ENCODE measurements at places on chromosomes 5 and 9.
A peak's percentile ranks its signal among the peaks of the same experiment; 100 is the strongest.

DNA sequence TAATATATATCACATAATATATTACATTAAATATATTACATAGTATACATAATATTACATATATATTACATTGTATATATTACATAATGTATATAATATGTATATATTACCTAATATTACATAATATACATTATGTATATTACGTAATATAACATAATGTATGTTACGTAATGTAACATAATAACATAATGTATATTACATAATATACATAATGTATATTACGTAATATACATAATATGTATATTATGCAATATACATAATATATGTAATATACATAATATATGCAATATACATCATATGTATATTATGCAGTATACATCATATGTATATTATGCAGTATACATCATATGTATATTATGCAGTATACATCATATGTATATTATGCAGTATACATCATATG is 19.1 kb downstream of the CYLC2 start:
- DNase-seq = no peak

GRCh38 chr5:40171971-40172370 is 507.7 kb upstream of the PTGER4 start:
- no peak for DNase-seq

DNA sequence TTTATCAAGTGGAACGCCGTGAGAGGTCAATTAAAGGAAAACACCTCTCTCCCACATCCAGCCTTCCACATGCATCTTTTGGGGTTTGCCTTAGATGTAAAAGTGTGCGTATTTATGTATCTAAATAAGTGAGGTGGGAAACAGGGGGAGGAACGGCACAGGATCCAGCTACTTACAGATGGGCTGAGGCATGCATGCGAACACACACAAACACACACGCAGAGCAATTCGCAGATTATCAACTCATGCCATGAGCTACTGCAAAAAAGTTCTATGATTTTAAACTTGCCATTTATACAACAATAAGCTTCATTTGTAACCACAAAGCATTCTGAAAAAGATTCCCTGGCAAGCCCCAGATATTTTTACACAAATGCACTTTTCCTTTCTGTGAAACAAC is 242.1 kb downstream of the BNC2 start:
- DNase-seq = no peak

GRCh38 chr5:31939151-31939550 is 235.0 kb downstream of the GOLPH3 start:
- no peak for DNase-seq

GRCh38 chr9:125343518-125344275 is 82.1 kb downstream of the GAPVD1 start:
- no peak for DNase-seq

GRCh38 chr9:4792572-4793458 is at the start of gene RCL1:
TSS of gene RCL1 (plus strand) at chr9:4792944. CDS start at chr9:4793092, 148 bp downstream.
- DNase-seq = peak; percentile 96

DNA sequence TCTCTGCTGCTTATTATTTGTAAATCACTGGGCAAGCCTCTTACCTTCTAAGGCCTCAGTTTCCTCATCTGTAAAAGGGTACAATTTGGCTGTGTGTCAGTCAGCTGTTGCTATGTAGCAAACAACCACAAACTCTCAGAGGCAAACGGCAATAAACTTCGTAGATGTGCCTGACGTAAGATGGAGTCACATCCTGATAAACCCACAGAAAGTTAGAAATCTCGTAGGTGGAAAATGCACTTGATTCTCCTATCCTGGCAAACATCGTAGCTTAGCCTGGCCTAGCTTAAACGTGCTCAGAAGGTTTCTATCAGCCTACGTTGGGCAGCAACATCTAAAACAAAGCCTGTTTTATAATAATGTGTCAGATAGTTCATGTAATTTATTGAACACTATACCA is 35.0 kb upstream of the UNC5A start:
- no peak for DNase-seq

DNA sequence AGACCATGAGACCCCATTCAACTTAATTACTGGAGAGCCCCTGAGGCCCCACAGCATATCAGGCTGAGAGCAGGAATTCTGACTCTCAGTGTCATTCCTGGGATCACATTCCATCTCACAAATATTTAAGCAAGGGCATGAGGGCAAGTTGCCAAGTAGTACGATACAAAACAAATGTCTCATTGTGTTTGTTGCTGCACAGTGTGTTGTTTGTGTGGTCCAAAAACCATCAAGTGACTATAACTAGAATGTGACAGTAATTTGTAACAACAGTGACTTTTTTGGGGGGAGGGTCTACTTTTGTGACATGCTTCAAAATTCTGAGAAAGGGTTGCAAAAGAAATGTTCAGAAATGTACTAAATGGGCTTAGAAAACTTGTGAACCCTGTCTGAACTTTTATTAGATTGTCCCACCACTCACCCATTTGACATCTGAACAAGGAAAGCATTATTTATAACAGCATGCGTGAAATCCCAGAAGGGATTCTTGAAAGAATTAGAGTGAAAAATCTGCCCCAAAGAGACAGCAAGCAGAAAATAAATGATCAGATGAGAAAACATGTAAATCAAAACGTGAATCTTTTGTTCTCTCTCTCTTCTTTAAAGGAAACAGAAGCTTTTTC is 347.0 kb downstream of the NTRK2 start:
- DNase-seq = no peak

DNA sequence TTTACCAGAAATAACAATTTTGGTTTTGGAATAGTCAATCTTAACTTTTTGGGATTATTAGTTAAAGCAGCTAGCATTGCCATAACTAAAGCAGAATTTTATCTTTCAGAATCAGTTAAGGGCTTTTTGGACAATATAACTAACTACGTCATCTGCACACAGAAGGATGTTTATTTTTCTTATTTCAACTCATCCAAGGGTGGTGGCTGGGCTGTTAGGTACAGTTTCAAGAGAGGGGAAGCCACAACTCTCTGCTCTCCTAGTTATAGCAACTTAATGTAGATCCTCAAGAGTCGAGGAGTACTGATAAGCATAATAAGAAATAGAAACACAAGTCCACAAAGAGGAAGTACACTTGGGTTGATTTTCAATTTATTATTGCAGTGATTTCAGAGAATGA is 65.6 kb downstream of the ANKRD55 start:
- DNase-seq = no peak

- peak; percentile 42 for DNase-seq
These were observed 114.4 kb downstream of the TENT4A start for GRCh38 chr5:6827526-6828219.

- no peak for DNase-seq
These were observed 186.7 kb downstream of the DRD1 start for GRCh38 chr5:175257128-175257846.

DNA sequence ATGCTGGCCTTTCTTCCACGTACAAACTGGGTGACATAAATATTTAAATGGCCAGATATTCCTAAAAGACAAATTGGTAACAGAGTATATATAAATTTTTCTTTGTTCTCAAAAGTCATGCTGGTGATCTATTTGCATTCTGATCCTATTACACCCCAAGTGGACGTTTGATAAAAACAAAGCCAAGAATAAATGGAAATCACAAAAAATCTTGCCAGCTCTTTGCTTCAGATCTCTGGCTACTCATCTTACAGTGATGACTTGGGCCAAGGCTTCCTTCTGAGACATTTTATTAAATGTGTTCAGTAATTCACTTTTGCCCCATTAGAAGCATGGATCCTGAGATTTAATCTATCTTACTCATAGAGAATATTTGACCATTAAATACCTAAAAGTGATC is 444.3 kb upstream of the PIK3R1 start:
- DNase-seq = no peak

GRCh38 chr5:106174903-106175302 is 1495.8 kb downstream of the EFNA5 start:
- DNase-seq = no peak

DNA sequence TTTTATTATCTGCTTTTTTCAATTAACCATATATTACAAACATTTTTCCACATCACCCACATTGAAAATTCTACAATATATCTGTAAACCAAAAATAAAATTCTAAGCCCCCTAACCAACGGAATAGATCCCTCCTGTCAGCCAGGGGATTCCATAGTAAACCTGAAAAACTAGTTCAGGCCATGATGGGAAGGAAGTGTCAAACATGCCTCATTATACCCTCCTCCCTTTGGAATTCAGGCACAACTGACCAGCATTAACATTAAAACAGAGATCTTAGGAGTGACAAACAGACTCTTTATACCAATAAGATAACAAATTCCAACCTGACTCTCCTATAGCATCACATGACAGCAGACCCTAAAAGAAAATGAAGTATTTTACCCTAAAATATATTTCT is 113.7 kb upstream of the DMRT1 start:
- DNase-seq = no peak

DNA sequence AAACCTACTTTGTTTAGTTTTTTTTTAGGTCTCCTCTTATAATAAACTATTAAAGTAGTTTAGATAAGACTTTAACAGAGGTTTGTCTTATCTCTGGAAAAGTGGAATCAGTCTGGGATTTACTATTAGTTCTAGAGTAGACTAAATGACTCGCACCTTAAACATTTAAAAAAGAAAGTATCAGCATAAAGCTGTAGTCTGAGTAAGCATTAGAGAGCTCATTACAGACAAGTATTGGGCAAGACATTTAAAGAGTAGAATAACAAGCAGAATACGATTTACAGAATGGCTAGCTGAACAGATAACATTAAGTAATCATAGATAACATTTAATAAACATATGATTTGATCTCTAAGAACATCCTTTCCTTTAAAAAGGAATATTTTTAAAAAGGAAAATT is 226.0 kb upstream of the DMAC1 start:
- no peak for DNase-seq

DNA sequence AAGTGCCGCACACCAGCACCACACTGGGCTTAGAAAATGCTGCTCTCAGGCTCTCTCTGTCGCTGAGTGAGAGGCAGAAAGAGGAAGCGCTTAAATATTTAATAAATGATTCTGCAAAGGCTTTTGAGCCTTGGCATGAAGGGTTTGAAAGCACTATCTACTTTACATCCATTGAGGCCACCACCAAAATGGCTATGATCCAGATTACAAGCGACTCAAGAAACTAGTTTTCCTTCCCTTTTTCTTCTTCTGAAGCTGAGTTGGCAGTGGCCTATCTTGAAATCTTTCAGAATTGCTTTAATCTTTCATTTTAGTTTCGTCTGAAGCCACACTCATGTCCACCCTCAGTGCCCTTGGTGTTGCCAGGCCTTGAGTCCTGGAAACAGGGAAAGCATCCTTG is 59.5 kb downstream of the EBF1 start:
- DNase-seq = no peak

DNA sequence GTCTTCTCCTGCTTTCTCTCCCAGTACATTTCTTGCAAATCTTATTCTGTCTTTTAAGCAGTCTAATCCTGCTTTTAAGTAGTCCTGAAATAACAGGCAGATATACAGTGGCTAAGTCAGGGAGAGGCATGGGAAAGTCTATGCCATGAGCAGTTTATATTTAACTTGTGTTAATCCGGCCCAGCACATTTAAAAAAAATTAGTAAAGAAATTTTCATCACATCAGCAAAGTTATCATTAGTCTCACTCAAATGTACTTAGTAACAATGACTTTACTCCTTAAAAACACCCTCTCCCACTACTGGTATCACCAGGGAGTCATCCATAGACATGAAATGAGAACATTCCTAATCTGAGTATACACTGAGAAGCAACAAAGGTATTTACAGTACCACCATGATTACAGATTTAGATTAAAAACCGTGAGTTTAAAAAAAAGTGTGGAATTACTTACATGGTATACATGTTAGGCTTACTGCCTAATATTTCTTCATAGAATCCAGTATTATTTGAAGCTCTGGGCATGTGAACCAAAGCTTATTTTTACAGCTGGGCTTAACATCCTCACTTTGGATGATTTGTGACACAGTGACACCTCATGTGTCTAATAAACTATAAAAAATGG is 75.9 kb upstream of the DAB2 start:
- no peak for DNase-seq

- DNase-seq = no peak
These were observed 14.2 kb downstream of the COL5A1 start for GRCh38 chr9:134655586-134656333.

- DNase-seq = no peak
These were observed 282.9 kb downstream of the SLF1 start for GRCh38 chr5:94901191-94901979.

GRCh38 chr9:27632254-27632653 is 59.0 kb upstream of the C9orf72 start:
- DNase-seq = no peak

- DNase-seq = no peak
These were observed 654 bp downstream of the ADAMTS2 start for GRCh38 chr5:179344431-179345182.

- no peak for DNase-seq
These were observed 5.7 kb upstream of the BHMT start for GRCh38 chr5:79105868-79106267.

GRCh38 chr5:75758116-75758515 is 40.9 kb upstream of the POC5 start:
- no peak for DNase-seq

- DNase-seq = peak; percentile 56
These were observed 26.3 kb downstream of the PTGES start for GRCh38 chr9:129726322-129727160.

- no peak for DNase-seq
These were observed 45.5 kb upstream of the LARP1 start for GRCh38 chr5:154709368-154710305.

DNA sequence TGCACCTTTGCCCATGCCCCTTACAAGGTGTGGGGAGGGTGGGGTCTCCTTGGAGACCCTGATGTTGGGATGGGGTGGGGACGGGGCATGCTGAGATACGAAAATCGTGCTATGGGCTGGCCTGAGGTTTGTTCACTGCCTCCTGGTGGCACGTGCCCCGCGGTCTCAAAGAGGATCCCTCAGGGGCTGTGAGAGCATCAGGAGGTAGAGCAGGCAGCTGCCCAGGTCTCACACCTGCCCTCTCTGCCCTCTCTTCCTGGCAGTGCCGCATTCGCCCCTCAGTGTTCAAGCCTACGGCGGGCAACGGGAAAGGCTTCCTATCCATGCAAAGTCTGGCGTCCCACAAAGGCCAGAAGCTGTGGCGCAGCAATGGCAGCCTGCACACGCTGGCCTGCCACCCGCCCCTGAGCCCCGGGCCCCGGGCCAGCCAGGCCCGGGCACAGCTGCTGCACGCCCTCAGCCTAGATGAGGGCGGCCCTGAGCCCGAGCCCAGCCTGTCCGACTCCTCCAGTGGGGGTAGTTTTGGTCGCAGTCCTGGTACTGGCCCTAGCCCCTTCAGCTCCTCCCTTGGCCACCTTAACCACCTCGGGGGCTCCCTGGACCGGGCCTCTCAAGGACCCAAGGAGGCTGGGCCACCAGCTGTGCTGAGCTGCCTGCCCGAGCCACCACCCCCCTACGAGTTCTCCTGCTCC is 6.7 kb downstream of the N4BP3 start:
- DNase-seq = no peak

DNA sequence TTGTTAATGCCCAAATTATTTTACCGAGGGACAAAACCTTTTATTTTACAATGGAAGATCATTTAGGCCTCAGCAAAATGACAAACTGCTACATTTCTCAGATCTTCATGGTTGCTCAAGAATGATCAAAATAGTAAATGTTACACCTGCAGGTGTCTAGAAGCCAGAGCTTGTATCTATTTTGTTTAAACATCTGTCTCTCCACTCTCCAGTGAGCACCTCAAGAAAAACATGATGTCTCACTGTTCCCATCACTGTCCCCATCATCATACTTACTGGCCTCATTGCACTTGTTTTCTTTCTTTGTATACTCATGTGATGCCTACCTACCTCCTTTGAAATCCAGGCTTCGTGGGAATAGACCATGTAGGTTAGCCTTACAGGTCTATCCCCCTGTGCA is 149.6 kb downstream of the TTLL11 start:
- no peak for DNase-seq

All from CD4-positive, alpha-beta T cell treated with Interleukin-4 for 1 hour (primary cell).